ENCODE measurements at places on chromosomes 1 and 21.
A peak's percentile ranks its signal among the peaks of the same experiment; 100 is the strongest.

DNA sequence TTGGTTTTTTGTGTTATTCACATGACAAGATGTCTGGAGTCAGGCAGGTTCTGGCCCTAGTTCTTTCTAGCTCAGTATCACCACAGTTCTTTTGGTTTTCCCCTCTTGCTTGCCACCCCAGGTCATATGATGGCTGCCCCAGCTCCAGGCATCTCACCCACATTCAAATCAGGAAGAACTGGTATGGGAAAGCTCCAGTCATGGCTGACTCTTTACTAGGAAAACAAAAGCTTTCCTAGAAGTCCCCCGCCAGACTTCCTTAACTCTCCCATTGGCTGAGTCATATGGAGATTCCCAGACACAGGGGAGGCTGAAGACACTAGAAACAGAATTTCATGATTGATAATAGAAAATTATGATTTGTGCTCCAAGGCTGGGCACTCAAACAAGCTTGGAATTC lies 22.1 kb upstream of the EYA3 start:
- DNase-seq: no peak

GRCh38 chr1:34590211-34590623 lies 164.6 kb upstream of the GJB5 start:
- no peak for DNase-seq

- DNase-seq: no peak
Observed at GRCh38 chr1:15231714-15232201, 15.3 kb upstream of the FHAD1 start.

GRCh38 chr1:1285611-1286311 lies 5.5 kb downstream of the SCNN1D start:
- DNase-seq: no peak

DNA sequence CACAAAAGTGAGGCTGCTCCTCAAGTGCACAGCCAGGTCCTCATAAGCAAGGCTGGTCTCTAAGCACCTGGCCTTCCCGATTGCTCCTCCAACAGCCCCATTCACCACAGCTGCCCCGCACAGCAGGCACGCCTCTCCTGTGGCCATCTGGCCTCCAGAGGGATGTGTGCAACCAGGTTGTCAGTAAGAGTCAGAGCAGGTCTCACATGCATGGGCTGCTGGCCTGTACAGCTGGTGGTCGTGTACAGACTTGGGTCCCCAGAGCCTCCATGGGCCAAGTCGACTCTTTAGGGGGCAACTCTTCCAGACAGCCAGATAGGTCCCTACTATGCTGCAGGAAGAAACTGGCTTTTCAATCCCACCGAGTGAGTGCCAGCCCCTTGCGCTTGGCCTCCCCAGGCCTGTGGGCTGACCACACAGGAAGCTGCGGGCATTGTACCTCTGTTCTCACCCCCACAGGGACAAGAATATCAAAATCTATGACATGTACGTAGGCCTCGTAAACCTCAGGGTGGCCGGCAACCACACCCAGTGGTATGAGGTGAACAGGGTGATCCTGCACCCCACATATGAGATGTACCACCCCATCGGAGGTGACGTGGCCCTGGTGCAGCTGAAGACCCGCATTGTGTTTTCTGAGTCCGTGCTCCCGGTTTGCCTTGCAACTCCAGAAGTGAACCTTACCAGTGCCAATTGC lies 1.4 kb downstream of the PRSS38 start:
- no peak for DNase-seq

- no peak for DNase-seq
Observed at GRCh38 chr21:20943561-20943997, 54.6 kb upstream of the NCAM2 start.

DNA sequence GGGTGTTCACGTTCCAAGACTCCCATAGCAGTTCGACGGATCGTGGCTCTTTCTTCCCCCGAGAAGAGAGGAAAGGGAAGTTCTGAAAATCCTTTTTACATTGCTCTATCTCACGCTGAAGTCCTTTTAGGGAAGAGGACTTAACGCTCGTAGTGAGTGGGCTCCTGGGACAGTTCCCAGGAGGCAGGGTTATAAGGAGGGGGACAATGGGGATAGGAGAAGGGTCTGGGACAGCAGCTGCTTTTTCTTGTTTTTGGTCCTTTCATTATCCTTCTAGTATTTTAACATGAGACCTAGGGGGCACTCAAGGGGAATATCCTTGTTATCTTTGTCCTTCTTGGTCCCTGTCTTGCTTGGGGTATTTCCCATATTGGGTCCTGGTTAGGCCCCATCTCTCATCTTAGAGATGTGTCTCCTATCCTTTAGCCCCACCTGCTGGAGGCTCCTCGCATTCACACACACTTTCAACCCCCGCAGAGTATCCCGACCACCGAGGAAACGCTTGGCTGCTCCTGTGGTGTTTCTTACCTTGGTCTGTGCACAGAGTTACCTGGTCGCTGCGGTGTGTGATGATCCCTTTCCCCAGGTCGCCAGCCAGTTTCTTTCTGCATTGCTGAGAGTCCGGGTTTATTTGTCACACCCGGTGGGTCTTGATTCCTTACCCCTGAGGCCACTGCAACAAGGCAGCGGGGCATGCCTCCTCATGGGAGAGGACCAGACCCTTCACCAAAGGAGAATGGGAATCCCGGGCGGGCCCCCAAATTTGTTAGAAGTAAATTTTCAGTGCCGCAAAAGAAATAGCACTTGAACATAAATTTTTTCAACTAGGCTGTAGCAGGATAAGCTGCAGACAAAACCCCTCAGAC lies 29.7 kb downstream of the SCCPDH start:
- peak; percentile 50 for DNase-seq

- DNase-seq: no peak
Observed at GRCh38 chr1:21691739-21692138, 22.6 kb upstream of the RAP1GAP start.

- DNase-seq: no peak
Observed at GRCh38 chr1:150243003-150243402, 7.1 kb upstream of the ANP32E start.

DNA sequence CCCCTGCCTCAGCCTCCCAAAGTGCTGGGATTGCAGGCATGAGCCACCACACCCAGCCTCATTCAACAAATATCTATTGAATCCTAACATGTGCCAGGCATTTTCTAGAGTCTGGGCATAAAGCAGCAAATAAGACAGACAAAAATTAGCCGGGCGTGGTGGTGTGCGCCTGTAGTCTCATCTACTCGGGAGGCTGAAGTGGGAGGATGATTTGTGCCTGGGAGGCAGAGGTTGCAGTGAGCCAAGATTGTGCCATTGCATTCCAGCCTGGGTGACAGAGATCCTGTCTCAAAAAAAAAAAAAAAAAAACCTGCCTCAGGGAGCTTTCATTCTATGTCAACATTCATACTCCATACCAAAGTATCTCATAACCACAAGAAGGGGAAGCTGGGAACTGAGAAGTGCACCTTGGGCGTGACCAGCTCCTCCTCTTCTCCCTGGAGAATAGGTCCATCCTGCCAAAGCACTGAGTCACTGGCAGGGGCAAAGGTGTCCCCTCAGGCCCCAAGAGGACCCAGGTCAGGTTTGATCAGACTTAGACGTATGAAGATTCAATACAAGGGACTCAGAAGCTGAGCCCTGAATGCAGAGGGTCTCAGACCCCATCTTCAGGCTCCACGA lies 36.8 kb upstream of the PPP1R15B start:
- DNase-seq: no peak

DNA sequence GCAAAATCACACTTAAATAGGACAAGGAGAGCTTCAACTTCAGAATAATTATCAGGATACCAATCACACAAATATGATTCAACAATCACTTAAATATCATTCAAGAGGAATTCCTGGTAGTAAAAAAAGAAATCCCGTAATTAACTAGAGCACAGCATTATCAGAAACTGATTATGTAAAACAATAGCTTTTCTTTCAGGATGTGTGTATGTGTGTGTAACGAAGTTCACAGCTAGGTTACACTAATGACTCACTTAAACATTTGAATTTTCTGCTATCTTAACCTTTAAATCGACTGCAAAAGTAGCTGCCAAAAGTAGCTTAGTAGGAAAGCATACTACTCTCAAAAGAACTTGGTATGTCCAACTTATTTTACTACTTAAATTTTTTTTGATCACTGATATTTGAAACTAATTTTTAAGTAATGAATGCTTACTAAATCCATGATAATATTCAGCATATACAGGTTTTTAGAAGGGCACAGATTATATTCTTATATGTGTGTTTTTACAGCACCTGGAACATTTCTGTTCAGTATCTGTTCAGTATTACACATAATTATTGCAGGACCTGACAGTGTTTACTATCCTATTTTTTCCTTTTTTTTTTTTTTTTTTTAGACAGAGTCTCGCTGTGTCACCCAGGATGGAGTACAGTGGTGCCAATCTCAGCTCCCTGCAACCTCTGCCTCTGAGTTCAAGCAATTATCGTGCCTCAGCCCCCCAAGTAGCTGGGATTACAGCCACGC lies 4.2 kb downstream of the RERE start:
- no peak for DNase-seq

GRCh38 chr1:8711151-8711550 lies 106.3 kb downstream of the RERE start:
- DNase-seq: no peak

GRCh38 chr1:16289959-16290358 lies 53.0 kb upstream of the CPLANE2 start:
- DNase-seq: no peak

- DNase-seq: no peak
Observed at GRCh38 chr1:245908543-245908942, 598.5 kb downstream of the SMYD3 start.

DNA sequence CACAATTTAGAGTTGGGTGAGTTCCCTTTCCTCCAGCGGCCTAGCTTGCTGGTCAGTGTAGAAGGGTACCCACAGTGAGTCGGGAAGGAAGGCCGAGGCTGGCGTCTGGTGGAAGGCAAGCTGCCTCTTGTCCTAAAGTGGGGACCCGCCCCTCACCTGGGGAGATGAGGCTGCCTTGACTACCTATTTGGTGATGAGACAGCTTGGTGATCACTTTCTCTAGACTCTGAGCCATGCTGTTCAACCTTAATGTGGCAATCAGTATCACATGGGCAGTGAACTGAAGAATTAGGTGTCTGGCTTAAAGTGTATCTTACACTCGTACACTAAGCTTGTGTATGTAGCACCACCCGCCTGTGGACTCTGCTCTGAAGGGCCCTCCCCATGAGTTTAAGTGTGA lies 100.7 kb downstream of the COLGALT2 start:
- no peak for DNase-seq

GRCh38 chr1:59917785-59918180 lies 8.8 kb downstream of the CYP2J2 start:
- DNase-seq: no peak

- no peak for DNase-seq
Observed at GRCh38 chr1:204871405-204872037, 859 bp downstream of the NFASC start.

DNA sequence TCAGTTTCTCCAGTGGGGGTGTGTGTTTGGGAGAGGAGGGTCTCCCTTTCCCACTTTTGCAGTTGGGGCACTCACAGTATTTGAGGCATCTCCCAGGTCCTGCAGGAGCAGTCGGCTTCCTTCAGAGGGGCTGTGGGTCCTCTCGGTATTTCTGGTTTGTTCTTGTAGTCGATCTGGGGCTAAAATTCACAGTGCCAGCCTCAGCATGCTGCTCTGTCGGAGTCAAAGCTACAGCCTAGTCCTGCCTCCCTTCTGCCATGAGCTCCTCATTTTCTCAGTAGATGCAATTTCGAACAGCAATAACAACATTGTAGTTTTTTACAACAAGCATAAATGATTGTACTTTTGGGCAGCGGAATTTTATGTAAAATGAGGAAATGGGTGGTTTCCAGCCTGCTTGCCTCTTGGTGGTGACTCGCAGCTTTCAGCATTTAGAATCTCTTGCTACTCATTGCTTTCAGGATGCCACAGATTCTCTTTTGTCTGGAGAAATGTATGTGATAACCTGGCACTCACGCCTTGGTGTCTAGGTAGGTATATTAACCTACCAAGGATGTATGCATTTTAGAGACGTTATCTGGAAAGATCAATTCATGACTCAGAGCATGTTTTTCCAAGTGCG lies 82.4 kb upstream of the C21orf91 start:
- DNase-seq: no peak

DNA sequence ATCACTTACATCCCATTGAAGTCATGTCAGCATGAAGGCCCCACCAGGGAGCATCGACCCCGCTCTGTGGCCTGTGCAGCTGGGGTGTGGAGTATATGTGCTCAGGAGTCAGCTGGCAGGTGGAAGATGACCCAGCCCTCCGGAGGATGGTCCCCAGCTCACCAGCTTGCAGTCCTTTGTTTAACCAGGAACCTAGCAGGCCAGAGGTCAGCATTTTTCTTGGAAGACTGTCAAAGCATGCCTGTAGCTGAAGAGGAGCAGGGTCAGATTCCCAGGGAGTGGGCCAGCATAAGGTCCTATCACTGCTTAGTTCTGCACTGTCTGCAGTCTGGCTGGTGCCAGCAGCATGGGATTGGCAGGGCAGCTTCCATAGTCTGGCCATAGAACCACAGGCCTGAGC lies 12.7 kb downstream of the NFASC start:
- DNase-seq: no peak

GRCh38 chr1:59366346-59366745 lies 69.5 kb downstream of the FGGY start:
- DNase-seq: no peak

GRCh38 chr1:206049293-206049692 lies 3.7 kb upstream of the RHEX start:
- DNase-seq: no peak

DNA sequence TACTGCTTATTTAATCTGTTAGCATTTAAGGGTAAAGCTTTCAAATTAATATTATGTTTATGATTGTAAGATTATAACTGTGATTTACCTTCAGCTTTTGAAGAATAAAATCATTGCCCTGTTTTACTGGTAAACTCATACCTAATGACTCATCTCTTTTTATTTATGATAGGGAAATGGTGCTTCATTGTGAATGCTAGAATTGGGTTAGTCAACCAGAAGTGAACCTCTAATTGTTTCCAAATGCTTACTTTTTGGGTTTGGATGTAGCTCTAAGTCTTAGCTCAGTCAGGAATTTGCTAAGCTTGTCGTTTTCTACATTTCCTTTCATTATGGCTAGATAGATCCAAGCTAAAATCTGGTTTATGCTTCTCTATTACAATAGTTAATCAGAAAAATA lies 59.4 kb downstream of the SLC30A7 start:
- DNase-seq: no peak

DNA sequence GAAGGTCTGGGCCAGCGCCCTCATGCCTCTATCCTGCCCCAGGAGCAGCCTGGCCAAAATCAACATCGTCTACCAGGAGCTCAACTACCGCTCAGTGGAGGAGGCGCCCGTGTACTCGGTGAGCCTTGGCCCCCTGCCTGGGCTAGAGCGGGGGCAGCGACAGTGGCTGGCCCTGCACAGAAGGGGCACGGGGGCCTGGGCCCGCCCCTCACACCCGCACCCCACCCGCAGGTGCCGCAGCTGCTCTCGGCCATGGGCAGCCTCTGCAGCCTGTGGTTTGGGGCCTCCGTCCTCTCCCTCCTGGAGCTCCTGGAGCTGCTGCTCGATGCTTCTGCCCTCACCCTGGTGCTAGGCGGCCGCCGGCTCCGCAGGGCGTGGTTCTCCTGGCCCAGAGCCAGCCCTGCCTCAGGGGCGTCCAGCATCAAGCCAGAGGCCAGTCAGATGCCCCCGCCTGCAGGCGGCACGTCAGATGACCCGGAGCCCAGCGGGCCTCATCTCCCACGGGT lies 10.8 kb downstream of the SCNN1D start:
- no peak for DNase-seq
